ENCODE measurements at places on chromosomes 4 and X.

- no peak for DNase-seq
These were observed 1.5 kb upstream of the HSPA4L start for GRCh38 chr4:127780598-127780997.

DNA sequence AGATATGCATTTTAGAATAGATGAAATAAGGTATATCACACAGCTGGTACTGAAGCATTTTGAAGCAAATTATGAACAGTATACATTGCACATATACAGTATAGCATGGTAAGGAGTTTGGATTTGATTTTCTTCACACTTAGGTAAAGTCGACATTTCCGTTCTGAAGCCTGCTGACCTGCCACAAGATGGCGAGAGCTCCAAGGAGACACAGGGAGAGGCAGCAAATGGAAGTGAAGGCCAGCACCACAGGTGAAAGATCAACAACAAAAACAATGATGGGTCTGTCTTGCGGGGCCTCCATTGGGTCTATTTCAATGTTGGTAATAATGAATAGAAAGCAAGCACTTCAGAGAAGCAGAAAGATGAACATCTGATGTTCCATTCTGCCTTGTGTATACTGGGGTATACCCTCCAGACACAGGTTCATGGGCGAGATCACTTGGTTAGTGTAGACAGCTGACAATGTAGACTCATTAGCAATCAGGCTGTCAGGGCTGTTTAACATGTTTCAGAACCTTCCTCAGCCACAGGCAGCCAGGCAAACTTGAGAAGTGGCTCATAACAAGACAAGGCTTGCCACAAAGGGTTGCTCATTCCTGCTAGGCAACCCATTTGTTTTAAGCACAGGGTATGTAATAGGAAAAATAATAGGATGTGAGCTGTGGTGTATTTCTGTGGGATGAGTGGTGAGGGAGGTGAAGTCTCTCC lies 21.4 kb upstream of the NOX1 start:
- peak; percentile 14 for DNase-seq

DNA sequence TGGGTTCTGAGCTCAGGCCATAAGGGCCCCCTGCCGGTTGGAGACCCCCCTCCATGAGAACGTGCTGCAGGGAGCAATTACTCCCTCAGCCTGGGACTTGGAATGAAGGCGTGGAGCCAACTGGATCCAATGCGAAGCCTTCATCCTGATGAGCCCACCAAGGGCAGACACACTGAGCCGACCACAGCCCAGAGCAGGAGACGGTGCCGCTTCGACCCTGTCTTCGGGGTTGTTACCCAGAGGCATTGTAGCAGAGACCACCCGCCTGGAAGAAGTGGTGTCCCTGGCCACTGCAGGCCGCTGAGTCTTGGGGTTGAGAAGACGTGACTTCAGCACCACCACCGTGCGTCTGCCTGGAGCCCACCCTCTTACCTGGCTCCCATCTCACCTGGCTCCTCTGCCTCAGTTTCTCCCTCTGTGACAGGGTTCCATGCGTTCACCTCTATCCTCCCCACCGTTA lies 7.0 kb upstream of the NKX1-1 start:
- no peak for DNase-seq

DNA sequence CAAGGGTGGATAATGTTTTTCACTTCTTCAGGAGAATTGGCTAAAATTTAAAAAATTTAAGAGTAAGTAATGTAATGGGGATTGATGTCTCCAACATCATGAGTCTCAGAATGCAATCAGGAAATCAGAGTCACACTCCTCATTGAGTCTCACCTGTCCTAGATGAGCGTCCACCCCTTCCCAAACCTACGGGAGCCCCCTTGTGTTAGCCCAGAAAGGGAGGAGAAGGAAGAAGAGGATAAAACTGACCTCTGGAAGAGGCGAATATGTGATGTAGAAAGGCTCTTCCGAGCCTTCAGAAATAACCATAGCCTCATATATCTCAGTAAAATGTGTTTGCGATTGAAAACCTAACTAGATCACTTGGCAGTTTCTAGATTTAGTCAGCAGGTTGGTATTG lies 157.1 kb downstream of the DCLK2 start:
- DNase-seq = no peak

DNA sequence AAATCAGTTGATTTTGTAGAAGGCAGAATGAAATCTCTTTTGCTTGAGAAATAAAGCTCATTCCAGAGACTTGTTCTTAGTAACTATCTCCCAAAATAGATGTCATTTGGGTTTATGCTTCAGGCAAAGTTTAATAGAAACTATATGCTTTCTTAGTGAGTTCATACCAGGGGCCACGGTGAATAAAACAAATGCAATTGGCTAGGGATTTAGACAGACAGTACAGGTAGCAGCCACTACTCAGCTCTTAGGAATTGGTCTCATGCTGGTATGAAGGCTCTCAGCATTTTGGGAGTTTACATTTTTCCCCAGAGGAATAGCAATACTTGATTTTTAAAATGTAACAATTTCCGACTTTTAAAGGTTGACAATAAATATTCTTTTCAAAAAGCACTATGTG lies 27.0 kb downstream of the GYPA start:
- DNase-seq = no peak

- peak; percentile 14 for DNase-seq
These were observed 1.8 kb downstream of the KDM5C start for GRCh38 chrX:53223068-53223693.

DNA sequence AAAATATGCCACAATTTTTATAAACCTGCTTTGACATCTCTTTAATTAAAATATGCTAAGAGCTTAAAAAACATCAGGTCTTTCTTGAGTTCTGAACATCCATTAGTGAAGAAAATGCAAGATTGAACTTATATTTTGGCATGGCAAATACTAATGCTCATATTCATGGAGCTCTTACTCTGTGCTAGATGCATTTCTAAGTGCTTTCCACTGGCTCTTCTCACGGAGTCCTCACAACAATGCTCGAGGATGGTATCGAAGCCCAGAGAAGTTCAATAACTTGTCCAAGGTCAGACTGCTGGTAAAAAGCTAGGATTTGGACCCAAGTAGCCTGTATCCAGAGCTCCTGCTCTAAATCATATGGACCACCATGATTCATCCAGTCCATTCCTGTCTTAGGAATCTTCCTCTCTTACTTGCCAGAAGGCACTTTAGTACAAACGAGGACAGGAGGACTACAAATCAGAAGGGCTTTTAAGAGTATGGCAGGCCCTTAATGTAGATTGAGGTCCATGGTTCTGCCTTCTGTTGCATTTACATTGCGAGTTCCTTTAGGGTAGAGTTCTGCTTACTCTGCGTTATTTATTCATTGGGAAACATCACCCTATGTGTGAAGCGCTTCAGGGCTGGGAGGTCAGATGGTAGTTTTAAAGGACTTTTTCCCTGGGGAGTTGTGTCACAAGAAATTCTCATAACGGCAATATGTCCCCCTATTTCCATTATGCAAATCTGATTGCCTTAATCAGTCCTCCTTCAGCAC lies 199.2 kb downstream of the RASL11B start:
- no peak for DNase-seq

- no peak for DNase-seq
These were observed 5.1 kb upstream of the SFRP2 start for GRCh38 chr4:153794006-153794405.

GRCh38 chr4:114019276-114019968 lies 40.0 kb upstream of the ARSJ start:
- no peak for DNase-seq

GRCh38 chr4:159360549-159360948 lies 257.7 kb downstream of the RAPGEF2 start:
- no peak for DNase-seq

DNA sequence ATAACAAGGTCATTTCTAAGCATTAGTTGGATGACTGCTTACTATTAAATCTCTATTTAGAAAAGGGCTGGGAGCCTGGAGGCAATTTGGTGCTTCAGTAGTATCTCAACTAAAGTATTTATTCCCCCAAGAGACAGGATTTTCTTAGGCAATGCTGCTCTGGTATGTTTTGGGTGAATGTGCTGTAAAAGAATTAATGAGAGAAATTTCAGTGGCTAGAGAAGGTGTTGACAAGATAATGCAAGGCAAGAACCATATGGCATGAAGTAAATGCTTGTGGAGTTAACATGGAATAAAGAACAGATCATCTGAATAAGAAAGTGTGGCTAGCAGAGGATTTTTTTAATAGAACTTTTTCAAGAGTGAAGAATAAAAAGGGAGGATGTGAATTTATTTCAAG lies 3.9 kb downstream of the CYP2U1 start:
- no peak for DNase-seq

DNA sequence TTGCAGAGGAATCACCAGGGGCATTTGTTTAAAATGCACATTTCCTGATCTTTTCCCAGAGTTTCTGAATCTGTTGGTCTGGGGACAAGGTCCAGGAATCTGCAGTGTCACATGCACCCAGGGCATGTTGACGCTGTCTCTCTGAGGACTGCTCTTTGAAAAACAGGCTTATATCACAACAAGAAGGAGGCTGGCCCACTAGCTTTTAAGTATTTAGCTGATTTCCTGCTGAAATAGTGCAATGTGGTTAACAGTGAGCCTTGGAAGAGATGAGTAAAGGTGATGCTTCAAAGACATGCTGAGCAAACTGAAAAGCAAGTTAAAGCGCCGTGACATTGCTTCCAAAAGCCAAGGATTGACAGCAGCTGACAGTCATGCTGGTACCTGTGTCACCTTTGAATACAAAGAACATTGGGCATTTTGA lies 18.6 kb upstream of the SEPSECS start:
- DNase-seq = no peak

DNA sequence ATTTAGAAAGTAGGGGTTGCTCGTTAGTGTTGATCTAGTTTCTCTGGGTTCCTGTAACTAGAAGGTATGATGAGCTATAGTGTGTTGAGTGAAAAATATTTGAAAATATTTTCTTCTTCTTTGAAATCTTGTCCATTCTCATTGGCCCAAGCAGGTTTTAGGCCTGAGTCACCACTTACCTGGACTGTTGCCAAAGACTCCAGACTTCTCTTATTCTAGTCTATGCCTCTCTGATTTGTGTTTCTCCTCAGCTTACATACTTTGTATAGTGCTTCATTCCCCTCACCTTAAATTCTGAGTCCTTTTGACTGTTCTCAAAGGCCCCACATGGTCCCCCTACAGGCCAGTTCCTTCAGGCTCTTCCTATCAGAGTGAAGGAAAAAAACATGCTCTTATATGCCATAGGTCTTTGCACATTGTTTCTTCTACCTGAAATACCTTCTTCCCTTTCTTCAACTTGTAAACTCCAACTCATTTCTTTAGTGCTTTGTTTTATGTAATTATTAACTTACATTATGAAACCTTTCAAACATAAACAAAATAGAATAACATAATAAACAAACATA lies 258.2 kb downstream of the PPP1R2C start:
- no peak for DNase-seq

- DNase-seq = no peak
These were observed 159.7 kb downstream of the SH2D1A start for GRCh38 chrX:124506066-124506465.

DNA sequence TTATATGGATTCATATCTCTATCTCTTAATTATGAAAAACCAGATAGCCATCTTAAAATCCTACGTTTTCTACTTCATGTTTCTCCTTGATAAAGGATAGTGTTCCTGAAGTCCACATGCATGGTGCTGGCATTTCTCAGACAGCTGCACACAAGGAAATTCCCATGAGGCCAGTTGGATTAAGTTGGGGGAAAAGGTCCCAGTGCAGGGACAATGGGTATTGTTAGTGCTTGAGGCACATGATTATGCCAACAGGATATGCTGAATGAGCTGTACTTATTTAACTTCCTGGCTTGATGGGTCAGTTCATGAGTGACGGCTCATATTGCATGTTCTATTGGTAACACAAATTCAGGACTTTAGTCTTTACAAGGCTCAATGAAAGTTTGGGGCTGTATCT lies 913.9 kb upstream of the NDST4 start:
- no peak for DNase-seq

GRCh38 chrX:1205681-1206611 lies 6.5 kb downstream of the CRLF2 start:
- DNase-seq = peak; percentile 94

- no peak for DNase-seq
These were observed 393.4 kb upstream of the NDST3 start for GRCh38 chr4:117640836-117641235.

DNA sequence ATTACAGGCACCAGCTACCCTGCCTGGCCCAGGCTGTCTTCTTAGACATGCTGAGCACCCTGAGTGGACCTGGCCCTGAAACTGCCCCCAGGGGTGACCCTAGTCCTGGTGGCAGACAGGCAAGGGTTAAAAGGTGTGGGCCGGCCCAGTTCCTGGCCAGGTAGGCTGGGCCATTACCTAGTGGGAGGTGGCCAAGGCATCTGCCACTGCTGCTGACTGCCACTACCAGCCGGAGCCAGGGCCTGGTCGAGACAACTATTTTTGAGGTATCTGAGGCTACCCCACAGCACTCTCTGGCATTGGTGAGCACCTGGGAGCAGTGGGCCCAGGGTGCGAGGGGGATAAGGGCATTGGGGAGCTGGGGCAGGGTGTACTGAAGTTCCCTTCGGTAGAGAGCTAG lies at the start of gene CCDC120:
Gene CCDC120 (plus strand): TSS at position 206 of the 400 bp plus-strand sequence. CDS start 3,043 bp downstream, outside the sequence.
- DNase-seq = no peak

- no peak for DNase-seq
These were observed 326.3 kb downstream of the RAPGEF2 start for GRCh38 chr4:159428975-159429692.

DNA sequence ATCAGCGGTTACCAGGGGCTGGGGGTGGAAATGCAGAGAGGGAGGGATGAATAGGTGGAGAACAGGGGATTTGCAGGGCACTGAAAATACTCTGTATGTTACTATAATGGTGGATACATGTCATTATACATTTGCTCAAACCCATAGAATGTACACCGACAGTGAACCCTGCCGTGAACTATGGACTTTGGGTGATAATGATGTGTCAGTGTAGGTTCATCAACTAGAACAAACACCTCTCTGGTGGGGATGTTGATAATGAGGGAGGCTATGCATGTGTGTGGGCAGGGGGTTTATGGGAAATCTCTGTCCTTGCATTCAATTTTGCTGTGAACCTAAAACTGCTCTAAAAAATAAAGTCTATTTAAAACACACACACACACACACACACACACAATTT lies 11.5 kb downstream of the HPSE start:
- no peak for DNase-seq

DNA sequence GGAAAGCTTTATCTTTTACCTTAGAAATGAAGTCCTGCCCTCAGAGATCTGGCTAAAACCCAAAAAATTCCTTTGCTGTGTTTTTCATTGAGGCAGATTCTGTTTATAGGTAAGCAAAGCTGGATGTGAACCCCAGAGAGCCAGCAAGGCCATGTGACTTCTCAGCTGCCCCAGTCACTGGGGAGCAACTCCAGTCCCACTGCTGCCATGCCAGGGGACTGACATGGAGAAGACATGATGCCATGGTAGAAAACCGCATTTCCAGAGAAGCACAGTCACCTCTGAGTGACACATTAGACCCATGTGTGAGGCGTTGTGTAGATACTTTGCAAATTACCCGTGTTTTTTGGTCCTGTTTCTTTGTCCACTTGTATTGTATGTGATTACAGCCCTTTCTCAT lies 45.4 kb downstream of the PTTG2 start:
- DNase-seq = no peak

- DNase-seq = no peak
These were observed 32.8 kb upstream of the TMPRSS11A start for GRCh38 chr4:67996127-67996526.

GRCh38 chr4:173073939-173074500 lies 94.6 kb upstream of the GALNT7 start:
- DNase-seq = no peak
